ENCODE measurements at places on chromosomes 1 and 21. TPM values are rescaled to one million over a fixed set of nuclear protein-coding genes. Genes with fewer than 3 reads are reported as not detected.

PAQR6 gene
- 0.27 TPM for total RNA-seq

FAM177B gene
- 3.1 TPM for total RNA-seq

BSND gene
- total RNA-seq: not detected

KLF17 gene
- not detected for total RNA-seq

SLC2A1 gene
- 119 TPM for total RNA-seq

DMBX1 gene
- not detected for total RNA-seq

HRNR gene
- total RNA-seq: not detected

NOL9 gene
- 15.3 TPM for total RNA-seq

PLA2G2C gene
- total RNA-seq: not detected

IL10RB gene
- 33.6 TPM for total RNA-seq

TIE1 gene
- total RNA-seq: 25.7 TPM

C4BPB gene
- 0.54 TPM for total RNA-seq

TACSTD2 gene
- 8.1 TPM for total RNA-seq

IBA57 gene
- total RNA-seq: 12.2 TPM

SPRR1B gene
- not detected for total RNA-seq

DNA sequence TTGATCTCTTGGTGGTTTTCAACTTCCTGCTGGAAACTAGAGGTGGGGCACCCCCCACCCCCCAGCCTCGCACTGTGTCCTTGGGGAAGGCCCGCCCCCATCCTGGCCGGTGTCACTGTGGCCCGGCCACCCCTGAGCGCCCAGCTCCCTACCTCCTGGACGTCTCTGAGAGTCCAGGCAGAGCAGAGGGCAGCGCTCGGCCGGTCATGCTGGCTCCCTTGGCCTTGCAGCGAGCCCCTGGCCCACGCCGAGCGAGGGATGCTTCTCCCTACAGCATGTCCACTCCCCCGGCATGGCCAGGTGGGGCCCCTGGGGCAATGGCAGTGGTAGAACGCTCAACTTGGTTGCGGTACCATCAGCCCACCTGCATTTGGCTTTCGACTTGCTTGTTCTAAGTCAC, 28.7 kb upstream of the TRAPPC10 start:
- DNase-seq: no peak

- no peak for DNase-seq
Measured at GRCh38 chr1:83794384-83794783, 204.5 kb downstream of the TTLL7 start.

GRCh38 chr1:84598846-84599741, 24.9 kb upstream of the CTBS start:
- no peak for DNase-seq

GRCh38 chr1:188295157-188295556, 1466.4 kb downstream of the PLA2G4A start:
- DNase-seq: no peak

GRCh38 chr1:27097484-27097917, 57.4 kb downstream of the SLC9A1 start:
- DNase-seq: no peak

DNA sequence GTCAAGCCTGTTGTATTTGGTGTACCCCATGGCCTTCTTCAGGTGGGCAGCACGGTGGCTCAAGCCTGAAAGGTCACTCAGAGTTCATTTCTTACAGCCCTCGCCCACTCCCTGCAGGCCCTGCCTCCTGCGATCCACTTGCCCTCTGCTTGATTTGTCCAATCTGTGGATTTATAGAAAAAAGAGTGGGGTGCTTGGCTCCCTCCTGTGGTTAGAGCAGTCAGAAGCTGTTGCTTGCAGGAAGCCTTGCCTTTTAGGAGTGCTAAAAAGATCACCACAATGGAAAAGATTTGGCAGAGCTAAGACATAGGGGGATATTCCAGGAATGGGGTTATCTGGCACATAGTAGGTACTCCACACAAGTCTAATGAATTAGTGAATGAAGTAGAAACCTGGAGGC, 108.0 kb upstream of the TRABD2B start:
- DNase-seq: no peak

DNA sequence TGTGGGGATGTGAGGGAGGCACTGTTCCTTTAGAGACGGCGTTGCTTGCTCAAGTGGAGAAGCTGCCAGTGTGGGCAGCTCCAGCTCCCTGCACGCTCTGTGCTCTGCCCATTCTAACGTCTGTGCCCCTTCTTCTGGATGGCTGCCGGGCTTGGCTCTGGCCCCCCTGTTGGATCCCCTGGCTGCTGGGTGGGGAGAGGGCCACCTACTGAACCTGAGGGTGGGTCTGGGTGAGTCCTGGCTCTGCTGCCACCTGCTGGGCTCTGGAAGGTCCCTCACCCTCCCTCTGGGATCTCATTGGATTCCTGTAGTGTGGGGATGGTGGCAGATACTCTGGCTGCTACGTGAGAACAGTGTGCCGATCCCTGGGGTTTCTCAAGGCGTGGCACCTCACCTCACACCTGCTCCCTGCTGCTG, 5.0 kb downstream of the PFKL start:
- no peak for DNase-seq

DNA sequence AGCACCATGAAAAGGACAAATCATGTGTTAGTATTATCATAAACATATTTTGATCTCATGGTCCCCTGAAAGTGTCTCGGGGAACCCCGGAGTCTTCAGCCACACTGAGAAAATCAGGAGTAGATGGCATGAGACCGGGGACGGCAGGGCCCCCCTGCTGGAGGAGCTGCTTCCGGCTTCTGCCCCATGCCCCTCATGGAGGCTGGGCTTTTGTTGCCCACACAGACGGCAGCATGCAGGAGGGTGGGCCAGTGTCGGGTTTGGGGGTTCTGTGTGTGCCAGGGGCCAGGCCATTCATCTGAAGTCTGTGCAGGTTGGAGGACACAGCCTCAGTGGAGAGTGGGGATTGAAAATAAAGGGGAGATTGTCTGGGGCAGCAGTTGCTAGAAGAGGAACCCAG, 75.1 kb upstream of the CD34 start:
- DNase-seq: no peak

GRCh38 chr1:10651389-10651766, 145.1 kb downstream of the CASZ1 start:
- no peak for DNase-seq

GRCh38 chr1:223393275-223394214, at the start of gene CCDC185:
Gene CCDC185 (plus strand): TSS chr1:223393415. CDS start chr1:223393476, 61 bp downstream.
- DNase-seq: no peak

DNA sequence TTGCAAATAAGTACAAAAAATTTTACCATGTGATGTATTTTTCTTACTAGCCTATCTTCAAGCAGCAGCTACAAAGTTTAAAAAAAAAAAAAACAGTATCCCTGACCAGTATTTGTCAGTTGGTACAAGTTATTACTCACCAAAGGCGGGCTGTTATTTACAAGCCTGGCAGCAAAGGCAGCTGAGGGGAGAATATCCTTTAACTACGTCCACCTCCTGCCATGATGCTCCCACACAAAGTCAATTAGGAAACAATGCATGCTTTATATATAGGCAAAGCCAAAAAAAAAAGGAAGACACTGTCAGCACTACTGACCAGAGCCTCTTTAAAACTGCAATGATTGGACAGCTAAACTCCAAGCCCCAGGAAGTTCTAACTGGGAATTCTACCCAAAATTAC, 13.7 kb downstream of the PSMA5 start:
- DNase-seq: no peak

- no peak for DNase-seq
Measured at GRCh38 chr1:20742671-20743070, 10.2 kb upstream of the SH2D5 start.

DNA sequence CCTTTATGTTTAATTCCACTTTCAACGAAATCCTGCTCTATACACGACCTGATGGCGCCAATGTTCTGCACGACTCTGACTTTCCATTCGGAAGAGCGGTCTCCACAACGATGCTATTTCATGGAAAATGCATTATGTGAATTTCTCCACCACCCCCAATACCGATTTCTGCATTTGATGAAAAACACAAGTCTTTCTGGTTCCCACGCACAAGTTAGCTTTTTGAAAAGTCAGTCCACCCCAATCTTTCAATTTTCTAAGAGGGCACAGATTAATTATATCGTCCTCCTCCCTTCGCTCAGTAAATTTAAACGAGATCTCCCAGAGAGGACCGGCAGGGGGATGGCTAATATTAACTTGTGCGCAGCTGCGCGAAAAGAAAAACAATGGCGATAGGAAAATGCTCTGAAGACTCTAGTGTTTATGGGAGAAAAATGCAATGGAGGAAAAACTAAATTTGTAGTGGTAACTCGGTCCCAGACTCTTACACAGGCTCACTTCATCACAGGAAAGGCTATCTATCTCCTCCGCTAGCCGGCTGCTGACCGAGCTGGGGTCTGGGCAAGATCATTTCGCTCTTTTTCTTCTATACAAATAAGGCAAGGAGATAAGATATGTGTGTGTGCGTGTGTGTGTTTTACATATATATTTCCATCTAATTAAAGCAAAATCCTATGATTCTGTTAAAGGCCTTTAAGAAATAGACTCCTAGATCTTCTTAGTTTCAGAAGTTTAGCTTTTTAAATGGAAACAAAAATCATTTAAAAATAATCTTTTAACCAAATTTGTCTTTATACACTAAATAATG, 1.2 kb upstream of the LHX8 start:
- DNase-seq: no peak

- no peak for DNase-seq
Measured at GRCh38 chr1:21307663-21308305, 17.5 kb upstream of the ECE1 start.

DNA sequence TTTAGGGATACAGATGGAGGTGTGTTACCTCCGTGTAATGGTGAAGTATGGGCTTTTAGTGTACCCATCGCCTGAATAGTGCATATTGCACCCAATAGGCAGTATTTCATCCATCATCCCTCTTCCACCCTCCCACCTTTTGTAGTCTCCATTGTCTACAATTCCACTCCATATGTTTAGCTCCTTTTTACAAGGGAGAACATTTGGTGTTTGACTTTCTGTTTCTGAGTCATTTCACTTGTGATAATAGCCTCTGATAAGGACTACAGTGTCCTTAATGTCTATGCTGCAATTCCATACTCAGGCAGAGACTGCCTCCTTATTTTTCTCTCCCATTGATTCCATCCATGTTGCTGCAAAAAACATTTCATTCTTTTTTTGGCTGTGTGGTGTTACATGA, 48.7 kb downstream of the OVGP1 start:
- no peak for DNase-seq

- no peak for DNase-seq
Measured at GRCh38 chr1:81978945-81979344, 178.2 kb downstream of the ADGRL2 start.

- no peak for DNase-seq
Measured at GRCh38 chr1:151831605-151832004, at the start of gene RORC. Gene RORC (minus strand): TSS chr1:151831802. CDS start chr1:151831764, 38 bp downstream.

GRCh38 chr21:22609802-22610201, 1611.6 kb downstream of the NCAM2 start:
- DNase-seq: no peak

GRCh38 chr1:245041058-245041698, 113.6 kb upstream of the KIF26B start:
- DNase-seq: no peak

DNA sequence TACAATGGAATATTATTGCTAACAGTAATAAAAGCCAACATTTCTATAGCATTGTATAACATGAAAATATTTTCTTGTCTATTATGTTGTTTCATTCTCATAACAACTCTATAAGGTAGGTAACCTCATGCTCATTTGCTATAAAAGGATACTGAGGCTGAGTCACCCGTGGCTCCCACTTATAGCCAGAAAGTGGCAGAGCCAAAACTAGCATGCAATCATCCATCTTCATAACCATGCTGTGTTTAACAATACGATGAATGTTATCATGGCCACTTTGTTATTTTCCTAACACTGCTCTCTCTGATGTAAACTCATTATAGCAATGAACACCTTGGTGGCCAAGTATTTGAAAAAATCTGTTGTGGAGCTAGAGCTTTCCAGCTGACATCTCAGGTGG, 80.8 kb upstream of the JUN start:
- DNase-seq: no peak

- no peak for DNase-seq
Measured at GRCh38 chr1:147169840-147170674, 2.2 kb downstream of the PRKAB2 start.

DNA sequence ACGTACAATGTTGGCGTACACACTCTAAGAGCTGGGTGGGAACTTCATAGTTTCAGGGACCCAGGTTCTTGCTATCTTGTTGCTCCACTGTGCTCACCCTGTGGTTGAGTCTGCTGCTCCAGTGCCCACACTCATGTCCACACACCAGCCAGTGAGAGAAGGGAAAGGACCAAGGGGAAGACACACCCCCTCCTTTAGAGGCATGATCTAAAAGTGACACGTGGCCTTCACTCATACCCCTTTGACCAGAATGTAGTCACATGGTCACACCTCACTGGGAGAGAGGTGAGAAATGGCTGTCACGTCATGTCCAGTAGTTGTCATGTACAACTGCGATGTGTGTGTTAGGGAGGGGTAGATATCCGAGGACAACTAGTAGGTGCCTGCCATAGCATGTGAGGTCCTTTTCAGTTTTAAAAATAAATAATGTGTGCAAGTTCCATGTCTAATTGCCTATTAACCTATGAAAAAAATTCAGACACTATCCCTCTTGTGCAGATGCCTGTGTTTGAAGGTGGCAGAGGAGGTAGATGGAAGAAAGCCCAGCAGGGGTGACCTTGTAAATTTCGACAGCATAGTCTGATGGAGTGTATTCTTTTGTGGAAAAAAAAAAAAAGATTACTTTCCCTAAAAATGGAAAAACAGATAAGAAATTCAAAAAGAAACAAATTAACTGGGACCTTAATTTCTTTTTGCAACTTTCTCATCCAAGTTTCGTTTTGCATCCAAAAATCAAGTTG, 149.6 kb downstream of the C1orf21 start:
- DNase-seq: no peak

GRCh38 chr1:111624382-111624781, 4.8 kb downstream of the RAP1A start:
- DNase-seq: no peak

- DNase-seq: no peak
Measured at GRCh38 chr1:187588917-187589316, 760.2 kb downstream of the PLA2G4A start.

DNA sequence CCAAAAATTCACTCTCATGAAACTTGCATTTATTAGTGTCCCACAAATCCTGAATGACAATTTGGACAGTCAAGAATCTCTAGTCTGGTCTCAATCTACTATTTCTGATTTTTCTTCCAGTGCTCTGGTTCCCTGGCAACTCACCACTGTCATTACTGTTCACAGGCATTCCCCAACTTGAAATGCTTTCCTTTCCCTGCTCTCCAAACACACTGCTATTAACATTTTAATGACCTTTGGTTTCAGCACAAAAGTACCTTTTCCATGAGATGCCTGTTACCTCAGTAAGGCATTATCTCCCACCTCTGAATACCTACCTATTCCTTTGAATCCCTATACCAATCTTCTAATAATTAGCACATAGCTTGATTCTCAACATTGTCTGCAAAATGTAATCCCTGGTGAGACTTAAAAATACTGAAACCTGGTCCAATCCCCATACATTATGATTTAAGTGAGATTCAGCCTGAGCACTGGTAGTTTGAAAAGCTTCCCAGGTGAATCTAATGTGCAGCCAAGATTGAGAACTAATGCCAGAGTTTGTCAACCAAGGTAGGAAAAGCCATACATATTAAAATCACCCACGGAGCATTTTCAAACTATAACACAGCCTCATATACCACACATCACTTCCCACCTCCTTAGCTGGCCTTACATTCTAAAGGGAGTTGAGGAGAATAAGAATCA, 11.7 kb upstream of the ANGPTL3 start:
- DNase-seq: no peak
